Cardiac septum (tissue), 1 donor: ENCODE measurements at places on chromosomes 6 and 20.

GRCh38 chr6:99093456-99094190, 145.9 kb upstream of the FBXL4 start:
- no peak for DNase-seq

- no peak for DNase-seq
Measured at GRCh38 chr20:62918831-62919230, 7.5 kb downstream of the DIDO1 start.

DNA sequence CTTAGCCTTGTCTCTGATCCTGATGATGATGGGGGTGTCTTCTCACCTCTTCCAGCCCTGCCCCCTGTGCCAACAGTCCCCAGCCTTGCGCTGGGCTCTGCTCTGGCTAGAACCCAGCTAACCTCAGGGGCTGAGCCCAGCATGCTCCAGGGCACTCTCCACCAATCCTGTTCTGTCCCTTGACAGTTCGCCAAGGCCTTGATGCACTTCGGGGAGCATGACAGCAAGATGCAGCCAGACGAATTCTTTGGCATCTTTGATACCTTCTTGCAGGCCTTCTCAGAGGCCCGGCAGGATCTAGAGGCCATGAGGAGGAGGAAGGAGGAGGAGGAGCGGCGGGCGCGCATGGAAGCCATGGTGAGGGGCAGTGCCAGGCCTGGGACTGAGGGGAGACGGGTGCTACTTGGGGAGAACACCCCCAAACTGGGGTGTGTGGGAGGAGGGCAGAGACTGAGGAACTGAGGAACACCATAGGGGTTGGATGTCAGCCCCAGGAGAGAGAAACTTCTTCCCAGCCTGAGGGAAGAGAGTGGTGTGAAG, 33.1 kb downstream of the MOCS1 start:
- DNase-seq, result peak; percentile 29

GRCh38 chr6:17816921-17817611, 110.3 kb upstream of the NUP153 start:
- no peak for DNase-seq

DNA sequence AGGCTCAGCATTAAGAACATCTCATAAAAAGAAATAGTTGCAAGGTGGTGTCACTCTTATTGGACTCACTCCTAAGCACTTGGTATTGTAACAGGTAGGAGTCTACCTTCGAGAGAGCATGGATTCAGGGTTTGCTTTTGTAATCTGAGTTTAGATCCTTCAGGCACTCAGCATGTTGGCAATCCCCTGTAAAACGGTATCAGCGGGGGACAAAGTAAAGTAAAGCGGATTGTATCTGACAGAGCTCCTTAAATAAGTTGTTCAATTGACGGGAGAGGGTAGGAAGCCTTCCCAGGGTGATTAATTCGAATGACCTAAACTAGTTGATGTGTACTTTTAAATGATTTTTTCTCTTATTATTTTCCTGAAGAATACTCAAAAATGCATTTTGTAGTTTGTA, 869.8 kb upstream of the EPHA7 start:
- no peak for DNase-seq

DNA sequence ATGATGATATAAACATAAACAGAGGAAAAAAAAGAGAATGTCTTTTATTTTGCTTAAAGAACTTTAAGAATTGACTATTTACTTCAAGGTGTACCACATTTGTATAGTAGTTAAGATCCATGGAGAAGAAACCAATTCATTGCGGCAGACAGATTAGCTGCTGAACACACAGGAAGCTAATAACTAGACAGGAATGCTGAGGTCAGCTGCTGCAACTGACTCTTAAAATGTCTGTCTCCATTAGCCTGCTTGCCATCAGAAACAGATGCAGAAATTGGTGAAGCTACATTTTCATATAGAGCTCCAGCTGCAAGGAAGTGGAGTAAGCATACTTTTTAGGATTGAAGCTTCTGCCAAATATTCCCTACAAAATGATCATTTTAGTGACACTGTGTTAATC, 939.5 kb downstream of the EPHA7 start:
- DNase-seq, result no peak

DNA sequence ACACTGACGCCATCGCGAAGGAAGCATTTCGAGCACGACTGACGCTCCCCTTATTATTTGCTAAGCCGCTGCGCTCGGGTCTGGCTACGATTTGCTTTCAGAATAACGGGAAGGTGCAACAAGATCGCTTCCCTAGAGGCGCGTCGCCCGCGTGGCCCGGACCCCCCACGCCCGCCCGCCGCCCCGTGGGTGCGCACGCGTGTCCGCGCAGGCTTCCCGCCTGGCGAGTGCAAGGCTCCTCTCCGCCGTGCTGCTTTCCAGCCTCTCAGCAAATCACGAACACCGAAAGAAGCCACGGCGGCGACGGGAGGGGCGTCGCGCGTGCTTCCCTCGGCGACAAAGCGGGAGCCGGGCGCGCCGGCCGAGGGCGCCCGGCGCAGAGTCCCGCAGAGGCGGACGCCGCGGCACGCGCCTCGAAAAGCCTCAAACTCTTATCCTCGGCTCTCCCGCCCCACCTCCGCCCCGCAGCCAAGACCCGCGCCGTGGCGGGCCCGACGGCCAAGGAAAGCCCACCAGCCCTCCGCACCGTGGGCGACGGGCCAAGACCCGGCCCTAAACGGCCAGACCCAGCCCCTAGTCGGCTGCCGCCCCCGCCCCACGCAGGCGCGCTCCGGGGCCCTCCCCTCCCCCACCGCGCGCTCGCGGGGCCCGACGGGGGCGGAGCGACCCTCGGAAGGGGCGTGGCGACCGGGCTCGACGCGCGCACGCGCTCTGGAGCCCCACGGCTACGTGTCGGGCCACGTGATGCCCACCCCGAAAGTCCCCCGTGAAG, 987 bp upstream of the QKI start:
- DNase-seq, result peak; percentile 96

- no peak for DNase-seq
Measured at GRCh38 chr6:26366504-26366903, 1.5 kb downstream of the BTN3A2 start.

DNA sequence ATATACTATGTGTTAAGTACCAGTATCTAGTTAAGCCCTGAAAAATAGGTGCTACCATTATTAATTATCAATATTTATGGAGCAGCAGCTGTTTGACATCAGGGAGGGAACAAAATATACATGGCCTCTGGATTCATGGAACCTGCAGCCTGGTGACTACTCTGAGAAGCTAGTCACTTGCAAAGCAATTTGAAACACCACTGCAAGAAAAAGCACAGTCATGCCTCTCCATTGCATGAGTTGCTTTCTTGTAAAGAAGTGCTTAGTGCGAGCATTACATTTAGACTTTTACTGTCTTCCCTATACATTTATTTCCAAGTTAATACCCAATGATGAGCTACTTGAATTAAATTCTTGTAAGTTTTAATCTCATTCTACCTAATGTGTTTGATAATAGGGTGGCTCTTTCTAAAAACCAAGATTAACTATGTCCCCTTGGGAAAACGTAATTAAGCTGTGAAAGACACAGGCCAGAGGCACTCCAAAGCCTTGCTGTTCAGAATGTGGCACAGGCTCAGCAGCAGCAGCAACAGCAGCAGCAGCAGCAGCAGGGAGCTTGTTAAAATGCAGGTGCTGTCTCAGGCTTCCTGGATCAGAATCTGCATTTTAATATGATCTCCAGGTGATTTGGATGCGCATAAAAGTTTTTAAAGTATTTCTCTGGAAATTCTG, 83.6 kb downstream of the PFDN4 start:
- DNase-seq, result no peak

DNA sequence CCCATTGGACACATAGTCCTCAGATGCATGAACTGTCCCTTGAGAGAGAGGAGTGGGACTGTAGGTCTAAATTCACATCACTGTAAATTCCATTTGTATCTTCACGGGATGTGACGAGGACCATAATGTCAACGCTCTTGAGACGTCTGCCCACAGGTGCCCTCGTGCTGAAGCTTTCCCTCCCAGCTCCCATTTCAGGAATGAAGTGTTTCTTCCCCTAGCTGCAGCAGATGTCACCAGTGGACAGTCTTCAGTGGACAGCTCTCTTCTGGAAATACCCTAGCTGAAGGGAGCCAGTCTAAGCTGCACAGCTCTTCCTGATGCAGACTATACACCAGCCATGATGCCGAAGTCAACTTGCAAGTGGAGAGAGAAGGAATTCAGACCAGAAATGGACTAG, 217.4 kb upstream of the ECI2 start:
- DNase-seq, result no peak

- no peak for DNase-seq
Measured at GRCh38 chr6:51025082-51025777, 206.6 kb downstream of the TFAP2B start.

- DNase-seq, result no peak
Measured at GRCh38 chr6:116528780-116529179, 16.7 kb downstream of the TRAPPC3L start.

- DNase-seq, result no peak
Measured at GRCh38 chr20:60482221-60483008, 524.2 kb downstream of the CDH26 start.

GRCh38 chr6:159984268-159984786, 15.4 kb downstream of the IGF2R start:
- DNase-seq, result no peak

GRCh38 chr6:130872250-130873095, 45.3 kb downstream of the SMLR1 start:
- DNase-seq, result no peak

- DNase-seq, result no peak
Measured at GRCh38 chr6:129635396-129636130, 74.4 kb downstream of the ARHGAP18 start.

- DNase-seq, result no peak
Measured at GRCh38 chr6:53233309-53233708, 84.7 kb upstream of the GCM1 start.

DNA sequence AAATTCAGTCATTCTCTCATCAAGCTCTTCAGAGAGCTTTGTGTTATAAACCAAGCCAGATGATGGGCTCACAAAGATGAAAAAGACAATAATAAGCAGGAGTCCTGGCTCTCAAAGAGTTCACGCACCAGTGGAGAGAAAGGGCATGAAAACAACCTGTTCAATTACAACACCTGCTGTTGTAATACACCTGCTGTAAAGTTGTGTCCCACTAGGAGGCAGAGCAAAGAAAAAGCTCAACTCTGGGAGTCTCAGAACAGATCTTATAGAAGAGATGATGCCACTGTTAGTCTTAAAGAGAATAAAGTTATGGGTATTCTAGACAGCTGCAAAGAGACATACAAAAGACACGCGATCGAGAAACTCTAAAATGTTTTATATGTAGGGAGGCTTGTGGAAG, 100.6 kb downstream of the DCDC2 start:
- DNase-seq, result no peak

- DNase-seq, result no peak
Measured at GRCh38 chr6:41763470-41763869, 16.2 kb downstream of the FRS3 start.

GRCh38 chr6:176766-177165, 115.5 kb upstream of the DUSP22 start:
- no peak for DNase-seq

DNA sequence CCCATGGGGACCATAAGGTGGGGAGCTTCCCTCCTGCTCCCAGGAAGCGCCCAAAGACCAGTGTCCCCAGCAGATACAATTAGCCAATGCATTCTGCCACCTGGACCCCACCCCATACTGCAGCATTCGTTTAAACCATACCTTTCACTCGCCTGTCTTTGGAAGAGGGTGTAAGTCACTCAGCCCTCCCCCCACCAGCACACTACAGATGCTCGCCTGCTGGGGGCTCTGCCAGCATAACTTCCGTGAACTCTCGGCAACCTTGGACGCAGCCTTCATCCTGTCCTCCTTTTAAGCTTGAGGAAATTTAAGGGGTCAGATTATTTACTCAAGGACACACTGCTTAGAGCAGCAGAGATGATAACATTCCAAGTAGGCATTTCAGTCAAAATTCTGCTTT, 94.4 kb upstream of the NAA20 start:
- peak; percentile 53 for DNase-seq
